ENCODE measurements at places on chromosomes 12 and 14.

GRCh38 chr12:104748356-104748755, 209.7 kb downstream of the SLC41A2 start:
- DNase-seq, result no peak

DNA sequence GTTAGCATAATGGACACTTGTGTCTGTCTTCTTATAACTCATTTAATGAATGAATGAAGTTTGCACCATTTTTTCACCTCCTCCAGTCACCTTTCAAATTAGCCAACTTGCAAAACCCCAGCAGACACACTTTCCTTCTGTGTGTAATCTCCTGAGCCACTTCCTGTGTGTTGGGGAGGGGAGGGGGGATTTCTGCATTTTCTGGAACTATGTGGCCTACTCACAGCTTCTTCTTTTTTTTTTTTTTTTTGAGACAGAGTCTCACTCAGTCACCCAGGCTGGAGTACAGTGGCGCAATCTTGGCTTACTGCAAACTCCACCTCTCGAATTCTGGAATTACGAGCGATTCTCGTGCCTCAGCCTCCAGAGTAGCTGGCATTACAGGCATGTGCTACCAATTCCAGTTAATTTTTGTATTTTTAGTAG, 4.1 kb upstream of the SERPINA1 start:
- DNase-seq, result no peak

GRCh38 chr12:52032446-52032803, 18.8 kb upstream of the NR4A1 start:
- DNase-seq, result no peak

DNA sequence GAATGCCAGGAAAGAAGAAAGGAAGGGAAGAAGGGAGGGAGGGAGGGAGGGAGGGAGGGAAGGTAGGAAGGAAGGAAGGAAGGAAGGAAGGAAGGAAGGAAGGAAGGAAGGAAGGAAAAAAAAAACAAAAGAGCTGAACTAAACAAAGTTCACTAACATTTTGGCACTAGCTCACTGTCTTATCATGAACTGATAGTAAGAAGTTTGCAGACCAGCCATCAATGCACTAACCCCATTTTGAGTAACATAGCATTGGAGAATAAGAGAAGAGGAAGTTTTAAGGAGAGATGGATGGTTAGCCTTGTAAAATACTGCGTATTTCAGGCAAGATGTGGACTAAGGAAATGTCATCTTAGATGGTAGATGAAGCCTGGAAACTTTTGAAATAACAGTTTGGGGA, 1136.0 kb downstream of the FLRT2 start:
- no peak for DNase-seq

- no peak for DNase-seq
These were observed 39.0 kb downstream of the ACTN1 start for GRCh38 chr14:68939893-68940613.

DNA sequence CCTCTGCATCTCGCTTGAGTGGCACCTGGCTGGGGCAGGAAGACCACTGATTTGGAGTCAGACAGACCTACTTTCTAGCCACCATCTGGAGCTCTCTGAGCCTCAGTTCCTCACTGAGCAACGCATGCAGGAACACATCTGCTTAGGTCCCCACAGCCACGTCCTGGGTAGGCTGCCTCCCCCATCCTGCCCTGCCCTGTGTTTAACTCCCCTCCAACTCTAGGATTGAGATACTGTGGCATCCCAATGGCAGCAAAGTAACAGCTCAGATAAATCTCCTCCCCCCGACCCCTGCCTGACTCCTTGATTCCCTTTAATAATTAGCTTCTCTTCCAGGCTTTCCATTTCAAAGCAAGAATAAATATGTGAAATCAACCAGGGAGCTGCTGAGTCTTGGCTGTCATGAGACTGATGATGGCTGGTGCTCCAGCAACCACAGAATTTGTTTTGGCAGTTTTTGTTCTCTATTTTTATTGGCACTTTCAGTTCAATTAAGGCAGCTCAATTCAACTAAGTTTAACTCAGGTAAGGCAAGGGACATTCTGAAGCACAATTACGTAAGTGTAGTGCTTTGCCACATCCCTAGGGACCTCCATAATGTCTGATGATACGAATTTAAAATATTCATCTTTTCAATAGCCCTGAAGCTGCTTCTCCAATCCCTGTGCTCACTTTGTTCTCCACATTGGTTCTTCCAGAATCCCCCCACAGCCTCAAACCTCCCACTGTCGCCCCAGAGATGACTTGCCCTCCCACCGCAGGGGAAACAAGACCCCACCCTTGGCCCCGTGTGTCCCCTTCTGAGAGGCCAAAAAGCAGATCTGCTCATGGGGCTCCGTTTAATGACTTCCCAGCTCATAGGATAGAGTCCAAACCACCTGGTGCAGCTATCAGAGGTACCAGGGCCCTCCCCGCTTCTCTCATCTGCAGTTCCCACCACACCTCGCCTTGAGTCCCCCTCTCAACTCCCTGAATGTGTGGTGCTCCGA, 58.2 kb downstream of the ESR2 start:
- no peak for DNase-seq

- no peak for DNase-seq
These were observed 270.5 kb downstream of the DUSP6 start for GRCh38 chr12:89081719-89082369.

DNA sequence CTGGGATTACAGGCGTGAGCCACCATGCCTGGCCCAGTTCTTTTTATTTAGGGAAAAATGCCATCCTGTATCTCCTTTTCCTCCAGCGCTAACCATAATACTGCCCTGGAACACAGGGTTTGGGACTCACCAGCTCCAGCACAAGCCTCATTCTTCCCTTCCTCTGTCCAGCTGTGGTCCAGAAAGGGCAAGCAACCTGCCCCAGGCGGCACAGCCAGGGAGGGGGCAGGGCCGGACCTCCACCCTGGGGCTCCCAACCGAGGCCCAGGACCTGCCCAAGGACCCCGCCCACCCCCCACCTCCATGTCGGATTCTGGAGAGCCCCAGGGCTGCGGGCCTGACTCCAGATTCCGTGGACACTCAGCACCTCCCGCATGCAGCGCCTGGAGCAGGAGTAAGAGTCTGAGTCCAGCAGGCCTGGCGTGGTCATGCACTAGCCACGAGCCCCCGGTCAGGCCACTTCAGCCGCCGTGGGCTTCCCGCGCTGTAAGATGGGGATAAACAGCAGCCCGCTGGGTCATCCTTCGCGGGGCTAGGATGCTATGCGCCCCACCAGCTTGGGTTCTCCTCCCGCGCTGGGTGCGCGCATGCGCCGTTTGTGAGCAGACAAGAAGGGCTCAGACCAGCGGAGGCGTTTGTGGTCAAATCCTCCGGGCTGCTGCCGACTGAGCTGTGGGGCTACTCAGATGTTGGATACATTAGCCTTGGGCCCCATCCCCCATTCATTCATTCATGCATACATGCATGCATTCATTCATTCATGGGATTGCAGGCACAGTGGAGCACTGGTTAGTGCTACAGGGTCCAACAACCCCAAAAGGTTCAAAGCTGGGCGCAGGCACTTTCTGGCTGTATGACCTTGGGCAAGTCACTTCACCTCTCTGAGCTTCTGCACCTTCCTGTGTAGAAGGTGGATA, 16.3 kb downstream of the TMEM119 start:
- no peak for DNase-seq

GRCh38 chr12:109795023-109795422, 38.2 kb downstream of the TRPV4 start:
- no peak for DNase-seq

- no peak for DNase-seq
These were observed 213.1 kb downstream of the TMEM121 start for GRCh38 chr14:105739331-105740102.

DNA sequence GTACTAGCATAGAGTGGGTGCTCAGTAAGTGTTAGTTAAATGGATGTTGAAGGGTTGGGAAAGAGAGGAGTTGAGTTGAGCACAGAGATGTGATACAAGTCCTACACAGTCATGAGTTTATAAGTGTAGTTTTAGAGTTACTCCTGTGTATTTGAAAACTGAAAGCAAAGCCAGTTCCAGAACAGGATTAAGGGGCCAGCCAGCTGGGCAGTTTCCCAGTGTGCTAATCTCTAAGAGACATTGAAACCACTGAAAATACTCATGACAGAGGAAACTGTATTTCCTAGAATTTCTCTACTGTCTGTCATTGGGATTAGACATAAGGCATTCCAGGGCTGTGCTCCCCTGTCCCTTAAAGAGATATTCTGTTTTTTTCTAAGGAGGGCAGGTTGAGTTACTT, 101.0 kb downstream of the DERA start:
- DNase-seq, result no peak

DNA sequence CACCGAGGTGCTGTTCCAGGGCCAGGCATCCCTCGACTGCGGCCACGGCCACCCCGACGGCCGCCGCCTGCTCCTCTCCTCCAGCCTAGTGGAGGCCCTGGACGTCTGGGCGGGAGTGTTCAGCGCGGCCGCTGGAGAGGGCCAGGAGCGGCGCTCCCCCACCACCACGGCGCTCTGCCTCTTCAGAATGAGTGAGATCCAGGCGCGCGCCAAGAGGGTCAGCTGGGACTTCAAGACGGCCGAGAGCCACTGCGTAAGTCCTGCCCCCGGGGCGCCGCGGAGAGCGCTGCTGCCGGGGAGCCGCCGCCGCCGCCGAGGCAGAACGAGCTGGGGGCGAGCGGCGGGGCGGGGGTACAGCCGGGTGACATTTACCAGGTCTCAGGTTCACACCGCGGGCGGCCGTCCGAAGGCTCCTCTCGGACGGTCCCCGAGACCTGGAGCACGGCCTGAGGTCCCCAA, 1.4 kb downstream of the PLXNC1 start:
- DNase-seq, result no peak

DNA sequence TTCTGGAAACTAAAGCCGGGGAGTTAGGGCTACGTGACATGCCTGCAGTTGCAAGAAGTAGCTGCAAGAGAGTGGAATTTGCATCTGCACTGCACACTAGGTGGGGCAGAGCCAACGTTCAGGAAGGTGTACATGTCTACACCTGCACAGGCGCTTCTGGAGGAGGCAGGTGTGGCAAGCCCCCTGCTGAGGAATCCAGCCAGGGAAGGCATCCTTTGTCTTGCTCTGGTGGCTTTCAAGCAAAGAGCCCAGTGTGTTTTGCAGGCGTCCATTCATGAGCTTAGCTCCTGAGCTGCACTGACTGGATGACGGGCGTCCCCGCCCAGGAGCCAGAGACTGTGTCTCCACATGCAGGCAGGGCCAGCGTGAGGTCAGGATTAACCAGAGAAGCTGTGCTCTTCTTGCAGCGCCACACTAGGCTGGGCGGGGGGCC, 116.3 kb downstream of the ZFP36L1 start:
- no peak for DNase-seq

DNA sequence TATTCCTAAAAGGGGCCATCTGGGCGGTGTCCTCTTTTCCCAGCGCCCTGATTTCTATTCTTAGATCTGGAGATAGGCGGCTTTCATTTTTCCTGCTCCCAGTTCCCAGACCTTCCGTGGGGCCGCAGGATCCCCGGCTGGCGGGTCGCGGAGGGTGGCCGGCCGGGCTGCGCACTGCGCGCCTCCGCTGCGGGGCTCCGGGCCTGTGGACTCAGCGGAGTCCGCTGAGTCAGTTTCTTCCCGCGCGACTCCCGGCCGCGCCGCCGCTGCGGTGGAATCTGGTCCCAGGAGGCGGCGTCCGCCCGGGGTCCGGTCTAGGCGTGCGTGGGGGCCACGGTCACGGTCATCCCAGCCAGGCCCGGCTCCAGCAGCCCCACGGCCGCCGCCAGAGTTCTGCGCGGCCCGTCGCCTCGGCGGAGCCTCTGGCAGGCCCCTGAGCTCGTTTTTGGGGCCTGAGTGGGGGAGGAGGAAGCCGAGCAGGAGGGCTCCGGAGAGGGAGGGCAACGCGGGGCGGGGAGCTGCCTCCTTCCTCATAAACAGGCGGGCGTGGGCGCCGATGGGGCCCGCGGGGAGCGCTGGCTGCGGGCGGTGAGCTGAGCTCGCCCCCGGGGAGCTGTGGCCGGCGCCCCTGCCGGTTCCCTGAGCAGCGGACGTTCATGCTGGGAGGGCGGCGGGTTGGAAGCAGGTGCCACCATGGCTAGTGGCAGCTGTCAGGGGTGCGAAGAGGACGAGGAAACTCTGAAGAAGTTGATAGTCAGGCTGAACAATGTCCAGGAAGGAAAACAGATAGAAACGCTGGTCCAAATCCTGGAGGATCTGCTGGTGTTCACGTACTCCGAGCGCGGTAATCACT, at the start of gene LRRK2:
TSS of gene LRRK2 (plus strand) at position 559 of the 853 bp plus-strand sequence. CDS start at position 694, 135 bp downstream.
- peak; percentile 36 for DNase-seq

DNA sequence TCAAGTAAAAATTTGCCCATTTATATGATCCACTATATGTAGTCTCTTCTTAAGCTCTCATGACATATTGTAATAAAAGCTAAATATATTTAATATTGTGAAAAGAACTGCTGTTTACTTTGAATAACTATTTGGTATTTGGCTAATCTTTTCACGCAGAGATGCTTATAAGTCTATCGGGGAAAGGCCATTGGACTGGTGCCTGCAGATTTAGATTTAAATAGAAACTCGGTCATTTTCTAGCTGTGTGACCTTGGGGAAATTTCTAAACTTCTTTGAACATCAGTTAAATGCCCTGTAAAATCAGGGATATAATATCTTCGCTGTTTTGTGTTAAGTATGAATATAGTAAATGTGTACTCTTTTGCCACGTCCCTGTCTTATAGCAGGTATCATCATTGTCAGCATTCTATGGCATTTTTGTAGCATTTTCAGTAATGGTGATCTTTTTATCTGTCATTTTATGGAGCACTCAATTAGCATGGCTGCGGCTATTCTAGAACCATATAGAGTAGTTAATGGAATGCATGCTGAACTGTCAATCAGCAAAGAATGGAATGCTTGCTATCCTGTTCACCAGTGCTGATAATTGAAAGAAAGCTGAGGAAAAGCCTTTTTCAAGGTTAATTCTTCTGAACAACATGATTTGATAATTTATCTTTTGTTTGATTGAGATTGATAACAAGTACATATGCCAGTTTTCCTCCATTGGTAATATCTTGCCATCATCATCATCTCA, 181.2 kb downstream of the TMTC2 start:
- no peak for DNase-seq

DNA sequence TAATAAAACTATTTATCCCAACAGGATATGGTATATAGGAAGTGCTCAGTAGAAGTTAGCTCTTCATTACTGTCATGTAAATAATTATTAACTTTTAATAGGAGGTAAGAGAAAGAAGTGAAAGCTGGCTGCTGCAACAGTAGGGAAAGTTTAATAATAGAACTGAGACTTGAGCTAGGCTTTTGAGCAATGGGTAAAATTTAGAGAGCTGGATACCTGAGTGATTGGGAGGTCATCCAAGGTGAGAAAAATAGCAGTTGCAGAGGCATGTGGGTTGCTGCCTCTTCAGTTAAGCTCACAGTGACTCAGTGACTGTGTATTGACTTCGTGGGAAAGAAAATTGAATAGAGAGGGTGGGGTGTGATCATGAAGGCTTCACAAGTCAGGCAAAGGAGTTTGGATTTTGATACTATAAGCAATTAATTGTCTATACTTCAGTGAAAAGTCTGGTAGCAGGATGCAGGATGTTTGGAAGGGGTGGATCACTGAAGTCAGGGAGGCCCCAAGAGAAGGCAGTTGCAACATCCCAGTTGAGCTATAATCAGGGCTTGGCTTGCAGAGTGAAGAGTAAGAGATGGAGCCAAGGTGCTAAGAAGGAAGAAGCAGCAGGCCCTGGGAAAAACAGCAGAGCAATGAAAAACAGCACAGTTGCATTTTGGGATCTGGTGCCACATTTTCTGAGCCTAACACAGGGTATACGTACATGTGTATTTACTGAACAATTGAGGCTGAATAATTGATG, 172.0 kb upstream of the FRMD6 start:
- DNase-seq, result no peak

Data from naive thymus-derived CD4-positive, alpha-beta T cell (primary cell).